Glomerular endothelial cell (primary cell): ENCODE measurements at places on chromosomes 7 and 10. TPM values are rescaled to one million over a fixed set of nuclear protein-coding genes. Genes with fewer than 3 reads are reported as not detected.

DNA sequence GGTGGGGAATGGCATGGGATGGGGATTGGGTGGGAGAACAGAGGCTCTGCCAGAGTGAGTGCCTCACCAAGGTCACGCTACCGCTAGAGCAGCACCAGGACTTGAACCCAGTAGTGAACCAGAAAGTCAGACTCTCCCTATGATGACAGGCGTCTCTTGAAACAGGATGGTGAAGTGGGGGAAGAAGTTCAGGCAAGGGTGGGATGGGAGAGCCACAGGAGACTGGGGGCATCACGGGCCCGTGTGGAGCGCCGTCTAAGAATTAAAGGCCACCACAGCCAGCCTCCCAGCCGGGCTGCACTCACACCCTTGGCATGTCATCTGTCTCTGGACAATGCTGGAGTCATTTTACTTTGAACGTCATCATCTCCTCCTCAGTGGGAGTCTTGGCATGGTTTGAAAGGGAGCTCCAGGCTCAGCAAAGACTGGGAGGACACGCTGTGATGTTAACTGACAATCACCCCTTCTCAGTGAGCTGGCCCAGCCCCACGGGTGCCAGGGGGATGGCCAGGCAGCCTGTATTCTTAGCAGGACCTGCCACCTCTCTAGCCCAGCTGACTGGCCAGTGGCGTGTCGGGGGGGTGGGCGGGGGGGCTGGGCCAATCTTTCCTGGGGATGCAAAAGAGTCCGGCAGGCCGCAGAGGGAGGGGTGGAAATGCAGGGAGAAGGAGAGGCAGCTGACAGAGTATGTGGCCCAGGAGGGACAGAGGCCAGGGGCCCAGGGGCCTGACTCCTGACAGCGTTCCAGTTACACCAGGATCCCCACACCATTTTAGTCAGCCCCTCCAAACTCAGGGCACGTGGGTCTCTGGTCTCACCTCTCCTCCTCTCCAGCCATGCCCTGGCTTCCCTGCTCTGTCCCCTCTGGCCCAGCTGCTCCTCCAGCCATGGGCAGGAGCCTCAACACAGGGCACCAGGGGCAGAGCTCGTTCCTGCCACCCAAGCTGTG, 96.2 kb downstream of the VOPP1 start:
- no peak for DNase-seq

GRCh38 chr7:155793720-155794119, 18.5 kb downstream of the SHH start:
- DNase-seq, result no peak

- DNase-seq, result no peak
Measured at GRCh38 chr10:132929953-132930548, 12.3 kb downstream of the CFAP46 start.

DNA sequence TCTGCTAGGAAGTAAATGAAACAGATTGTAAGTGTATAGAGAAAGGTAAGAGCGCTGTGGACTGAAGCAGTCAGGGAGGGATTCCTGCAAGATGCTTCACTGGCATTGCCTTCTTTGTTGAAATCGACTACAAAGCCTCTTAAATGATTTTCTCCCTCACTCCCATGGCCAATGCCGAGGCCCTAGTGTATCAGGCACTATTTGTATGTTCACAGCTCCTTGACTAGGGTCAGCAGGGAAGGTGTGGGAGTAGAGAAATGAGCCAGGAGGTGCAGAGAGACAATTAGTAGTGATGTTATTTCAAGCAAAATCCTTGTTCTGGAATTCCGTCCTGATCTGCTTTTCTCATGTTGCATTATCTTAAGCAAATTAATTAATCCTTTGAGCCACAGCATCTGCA, 22.9 kb upstream of the DUSP5 start:
- DNase-seq, result no peak

DNA sequence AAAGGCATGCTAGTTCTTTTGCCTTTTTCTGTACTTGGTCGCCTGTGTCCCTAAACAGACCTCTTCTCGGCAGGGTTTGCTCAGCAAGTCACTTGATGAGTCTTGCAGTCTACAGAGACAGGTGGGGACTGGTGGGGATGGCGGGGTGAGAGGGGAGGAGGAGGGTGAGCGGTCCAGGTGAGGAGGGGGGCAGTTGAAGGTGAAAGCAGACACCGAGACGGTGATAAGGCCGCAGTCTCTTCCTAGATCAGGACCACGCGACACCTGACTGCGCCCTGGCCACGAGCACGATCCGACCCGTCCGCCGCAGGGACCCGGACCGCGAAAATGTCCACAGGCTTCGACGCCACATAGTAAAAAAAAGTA, 566 bp downstream of the ASNS start:
- DNase-seq, result no peak

The CYP2C8 gene
- total RNA-seq, result 0.34 TPM in 1 of 2 replicates, not detected in the other

DNA sequence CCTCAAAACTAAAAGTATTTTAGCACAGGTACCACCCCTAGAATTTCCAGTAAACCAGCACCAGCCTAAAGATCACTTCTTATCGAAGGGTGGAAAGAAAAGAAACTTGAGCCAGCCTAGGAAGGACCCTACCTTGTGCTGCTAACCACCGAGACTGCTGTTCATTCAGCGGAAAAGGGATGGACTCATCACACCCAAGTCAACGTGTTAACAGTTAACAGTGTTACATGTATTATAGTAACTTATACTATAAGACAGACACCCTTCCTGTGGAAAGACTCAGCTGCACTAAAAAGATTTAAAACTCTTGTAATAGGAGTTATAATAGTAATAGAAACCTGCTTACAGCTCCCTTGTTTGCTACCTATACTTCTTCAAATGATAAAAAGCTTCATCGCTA, 39.8 kb downstream of the MINDY4 start:
- DNase-seq, result no peak

DNA sequence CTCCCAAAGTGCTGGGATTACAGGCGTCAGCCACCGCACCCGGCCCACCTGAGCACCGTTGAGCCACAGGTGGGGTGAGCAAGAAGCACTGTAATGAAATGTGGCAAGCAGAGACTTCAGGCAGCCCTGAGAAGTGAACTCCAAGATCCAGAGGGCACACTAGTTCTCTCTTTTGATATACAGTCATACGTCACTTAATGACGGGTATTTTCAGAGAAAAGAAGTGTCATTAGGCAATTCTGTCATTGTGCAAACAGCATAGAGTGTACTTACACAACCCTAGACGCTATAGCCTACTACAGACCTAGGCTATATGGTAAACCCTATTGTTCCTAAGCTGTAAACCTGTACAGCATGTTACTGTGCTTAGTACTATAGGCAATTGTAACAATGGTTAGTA, 7.9 kb downstream of the PANK1 start:
- DNase-seq, result no peak

- no peak for DNase-seq
Measured at GRCh38 chr7:48004032-48004431, 24.6 kb upstream of the HUS1 start.

- no peak for DNase-seq
Measured at GRCh38 chr10:103770139-103770538, 85.2 kb downstream of the SH3PXD2A start.

- DNase-seq, result no peak
Measured at GRCh38 chr10:72107325-72108003, 19.1 kb upstream of the SPOCK2 start.

GRCh38 chr10:103589074-103589630, 95.6 kb downstream of the NEURL1 start:
- no peak for DNase-seq

The SRPK2 gene
- total RNA-seq, result 44.4 and 59.6 TPM in 2 replicates

The PRLHR gene
- total RNA-seq, result not detected in 2 replicates

- DNase-seq, result no peak
Measured at GRCh38 chr7:159095979-159096411, 48.7 kb downstream of the VIPR2 start.

GRCh38 chr10:132742167-132742836, 43.6 kb downstream of the NKX6-2 start:
- no peak for DNase-seq

The CDH23 gene
- not detected in 2 replicates for total RNA-seq

The TDRD1 gene
- 0.06 TPM in 1 of 2 replicates, not detected in the other for total RNA-seq

The TBL2 gene
- 43.4 and 70.9 TPM in 2 replicates for total RNA-seq

DNA sequence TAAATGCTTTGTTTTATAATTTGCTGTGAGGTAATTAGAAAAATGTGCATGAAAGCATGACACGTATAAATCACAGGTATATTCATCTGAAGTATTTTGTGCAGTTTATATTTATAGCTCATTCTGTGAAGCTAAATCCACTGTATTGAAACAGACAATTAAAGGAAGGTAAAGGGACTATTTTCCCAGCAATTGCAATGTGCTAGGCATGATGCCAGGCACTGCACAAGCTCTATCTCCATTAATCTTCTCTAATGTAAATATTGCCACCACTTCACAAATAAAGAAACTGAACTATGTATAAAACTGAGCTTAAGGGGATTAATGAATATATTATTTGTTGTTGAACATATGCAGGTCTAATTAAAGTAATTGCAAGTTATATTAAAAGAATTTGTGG, 1012.5 kb downstream of the NRG3 start:
- DNase-seq, result no peak

DNA sequence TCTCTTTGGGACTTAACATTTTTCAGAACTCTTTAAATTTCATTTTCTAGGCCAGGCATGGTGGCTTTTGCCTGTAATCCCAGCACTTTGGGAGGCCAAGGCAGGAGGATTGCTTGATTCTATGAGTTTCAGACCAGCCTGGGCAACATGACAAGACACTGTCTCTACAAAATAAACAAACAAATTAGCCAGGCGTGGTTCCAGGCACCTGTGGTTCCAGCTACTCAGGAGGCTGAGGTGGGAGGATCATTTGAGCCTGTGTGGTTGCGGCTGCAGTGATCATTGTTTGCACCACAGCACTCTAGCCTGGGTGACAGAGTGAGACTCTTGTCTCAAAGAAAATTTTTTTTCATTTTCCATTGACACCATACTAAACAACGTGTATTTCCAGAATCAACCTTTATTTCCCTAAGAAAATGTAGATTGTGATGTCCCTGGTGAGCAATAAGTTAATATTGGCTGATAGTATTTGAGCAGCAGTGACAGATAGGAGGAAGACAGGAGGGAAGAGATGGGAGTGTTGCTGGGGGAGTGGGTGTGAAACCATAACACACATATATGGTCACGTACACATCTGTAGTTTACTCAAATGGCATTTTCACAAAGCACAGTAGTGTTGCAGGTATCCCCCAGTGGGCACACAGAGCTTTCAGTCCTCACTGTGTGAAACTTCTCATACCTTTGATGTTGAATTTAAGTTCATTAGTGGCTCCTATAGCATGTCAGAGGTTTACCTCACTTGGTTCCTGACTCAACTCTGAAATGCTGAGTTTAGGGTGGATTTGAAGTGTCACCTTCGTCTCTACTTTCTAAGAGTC, 205.6 kb downstream of the AUTS2 start:
- no peak for DNase-seq

The AGMO gene
- not detected in 2 replicates for total RNA-seq

DNA sequence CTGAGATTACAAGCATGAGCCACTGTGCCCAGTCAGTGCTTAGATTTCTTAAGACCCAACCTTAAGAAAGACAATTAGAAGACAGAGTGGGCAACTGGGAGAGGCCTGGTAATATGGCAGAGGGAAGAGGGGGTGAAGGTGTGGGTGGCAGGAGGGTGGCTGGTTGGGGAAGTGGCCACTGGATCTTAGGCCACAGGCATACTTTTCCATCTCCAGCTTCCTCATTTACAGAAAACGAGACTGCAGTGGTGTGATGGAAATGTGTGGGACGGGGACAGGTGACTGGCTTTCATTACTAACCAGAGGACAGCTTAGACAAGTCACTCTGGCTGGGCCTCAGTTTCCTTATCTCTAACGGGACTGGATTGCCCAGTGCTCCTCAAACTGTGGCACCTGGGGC, 1.0 kb upstream of the FFAR4 start:
- no peak for DNase-seq

- DNase-seq, result no peak
Measured at GRCh38 chr7:33101906-33102305, 7.3 kb downstream of the RP9 start.

GRCh38 chr10:60806921-60807320, 28.6 kb downstream of the CDK1 start:
- no peak for DNase-seq

The SLC39A12 gene
- total RNA-seq, result not detected in 2 replicates

DNA sequence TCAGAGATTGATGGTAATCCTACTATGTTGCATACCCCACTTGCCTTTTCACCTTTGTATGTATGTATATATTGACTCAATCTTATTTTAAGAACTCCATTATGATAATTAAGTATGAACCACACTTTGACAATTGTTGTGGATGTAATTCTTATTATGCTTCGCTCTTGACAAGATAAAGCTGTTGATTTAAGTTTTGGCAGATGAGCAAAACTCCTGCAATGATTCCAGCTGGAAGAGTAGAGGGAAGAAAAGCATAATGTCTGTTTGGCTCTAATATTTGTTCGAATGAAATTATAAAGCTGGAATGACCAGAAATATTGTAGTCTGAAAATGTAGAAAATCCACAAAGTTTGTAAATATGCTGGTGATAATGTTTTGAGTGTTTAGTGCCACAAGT, 83.8 kb upstream of the AKR1E2 start:
- DNase-seq, result no peak

GRCh38 chr10:119393019-119393418, 149.5 kb downstream of the RGS10 start:
- DNase-seq, result no peak

DNA sequence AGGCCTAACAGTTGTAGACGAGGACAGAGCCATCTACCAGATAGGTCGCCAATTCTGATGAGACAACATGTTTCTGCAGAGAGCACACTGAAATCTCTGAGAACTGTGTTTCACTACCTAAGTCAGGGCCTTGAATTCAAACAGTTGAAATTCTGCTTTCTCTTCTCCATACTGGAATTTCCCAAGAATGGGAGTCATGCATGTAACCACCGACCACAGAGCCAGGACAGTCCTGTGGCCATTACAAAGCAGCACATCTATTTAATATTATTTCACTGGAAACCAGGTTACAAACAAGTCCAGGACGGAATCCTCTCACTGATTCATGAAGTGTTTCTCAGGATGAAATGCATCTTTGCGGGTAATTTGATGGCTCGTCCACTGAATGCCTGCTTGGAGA, 62.0 kb upstream of the ST8SIA6 start:
- no peak for DNase-seq

The CTAGE4 gene
- total RNA-seq, result 0.19 TPM in 1 of 2 replicates, not detected in the other

DNA sequence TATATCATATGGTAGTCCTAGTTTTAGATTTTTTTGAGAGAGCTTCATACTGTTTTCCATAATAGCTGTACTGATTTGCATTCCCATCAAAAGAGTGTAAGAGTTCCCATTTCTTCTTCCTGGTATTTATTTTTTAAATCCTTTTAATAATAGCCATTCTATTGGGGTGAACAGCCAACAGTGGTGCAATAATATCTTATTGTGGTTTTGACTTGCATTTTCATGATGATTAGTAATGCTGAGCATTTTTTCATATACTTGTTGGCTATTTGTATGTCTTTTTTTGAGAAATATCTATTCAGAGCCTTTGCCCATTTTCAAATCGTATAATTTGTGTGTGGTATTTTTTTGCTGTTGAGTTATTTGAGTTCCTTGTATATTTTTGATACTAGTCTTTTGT, 167.4 kb downstream of the FZD1 start:
- DNase-seq, result no peak

The FKBP14 gene
- total RNA-seq, result 22.1 TPM in 2 replicates

DNA sequence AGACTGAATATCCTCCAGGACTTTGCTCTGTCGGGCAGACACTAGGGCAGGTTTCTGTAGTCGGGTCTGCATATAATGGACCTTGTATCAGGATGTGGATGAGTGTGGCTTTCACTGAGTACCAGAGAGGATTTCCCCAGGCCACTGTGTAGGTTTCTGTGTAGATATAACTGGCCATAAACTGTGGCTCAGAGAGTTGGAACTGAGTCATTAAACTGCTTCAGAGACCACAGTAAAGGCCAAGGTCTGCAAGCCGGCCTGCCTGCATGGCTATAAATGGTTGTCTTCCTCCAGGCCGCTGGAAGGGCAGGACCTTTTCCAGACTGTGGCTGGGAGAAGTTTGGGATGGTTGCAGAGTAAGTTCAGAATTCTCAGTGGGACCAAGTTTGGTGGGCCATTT, 16.9 kb downstream of the ZNF92 start:
- no peak for DNase-seq
